ENCODE measurements at places on chromosomes 5 and 9. TPM values are rescaled to one million over a fixed set of nuclear protein-coding genes. Genes with fewer than 3 reads are reported as not detected.

ARL14EPL gene
- total RNA-seq, result not detected

SLC34A1 gene
- total RNA-seq, result not detected

ZDHHC11 gene
- total RNA-seq, result 2.9 TPM

PCDHA10 gene
- 0.07 TPM for total RNA-seq

MARCOL gene
- total RNA-seq, result 0.27 TPM

ODF2 gene
- 14.9 TPM for total RNA-seq

TRIM41 gene
- total RNA-seq, result 41.1 TPM

DNA sequence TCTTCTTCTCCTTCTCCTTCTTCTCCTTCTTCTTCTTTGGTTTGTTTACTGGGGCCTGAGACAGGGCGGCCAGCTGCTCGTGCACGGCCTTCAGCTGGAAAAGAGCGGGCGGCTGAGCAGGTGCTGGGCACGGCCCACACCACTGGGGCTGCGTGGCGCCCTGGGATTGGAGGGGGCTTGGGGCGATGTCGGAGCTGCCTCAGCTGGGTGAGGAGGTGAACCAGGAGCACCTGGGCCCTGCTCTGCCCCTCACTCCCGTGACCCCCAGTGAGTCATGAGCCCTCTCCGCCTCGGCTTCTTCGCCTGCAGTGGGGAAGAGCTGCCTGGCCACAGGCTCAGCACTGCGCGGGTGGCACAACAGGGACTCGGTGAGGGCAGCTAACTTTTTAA lies 14.9 kb downstream of the BRD3OS start:
- DNase-seq, result no peak

DNA sequence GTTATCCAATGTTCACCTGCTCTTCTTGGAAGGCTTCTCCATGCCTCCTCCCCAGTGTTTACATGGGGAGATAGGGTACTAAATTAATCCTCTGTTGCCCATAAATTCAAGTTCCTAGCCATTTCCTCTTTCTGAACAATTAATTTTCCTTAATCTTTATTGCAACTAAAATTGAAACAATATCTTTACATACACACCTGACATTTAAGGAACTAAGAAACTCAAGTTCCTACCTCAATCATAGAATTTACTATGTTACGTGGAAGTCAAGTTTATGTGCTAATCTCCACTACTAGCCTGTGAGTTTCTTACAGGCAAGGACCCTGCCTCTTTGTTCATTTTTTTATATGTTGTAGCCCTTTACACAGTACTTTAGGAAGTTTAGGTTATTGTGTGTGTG lies 10.1 kb upstream of the ADRB2 start:
- no peak for DNase-seq

DNA sequence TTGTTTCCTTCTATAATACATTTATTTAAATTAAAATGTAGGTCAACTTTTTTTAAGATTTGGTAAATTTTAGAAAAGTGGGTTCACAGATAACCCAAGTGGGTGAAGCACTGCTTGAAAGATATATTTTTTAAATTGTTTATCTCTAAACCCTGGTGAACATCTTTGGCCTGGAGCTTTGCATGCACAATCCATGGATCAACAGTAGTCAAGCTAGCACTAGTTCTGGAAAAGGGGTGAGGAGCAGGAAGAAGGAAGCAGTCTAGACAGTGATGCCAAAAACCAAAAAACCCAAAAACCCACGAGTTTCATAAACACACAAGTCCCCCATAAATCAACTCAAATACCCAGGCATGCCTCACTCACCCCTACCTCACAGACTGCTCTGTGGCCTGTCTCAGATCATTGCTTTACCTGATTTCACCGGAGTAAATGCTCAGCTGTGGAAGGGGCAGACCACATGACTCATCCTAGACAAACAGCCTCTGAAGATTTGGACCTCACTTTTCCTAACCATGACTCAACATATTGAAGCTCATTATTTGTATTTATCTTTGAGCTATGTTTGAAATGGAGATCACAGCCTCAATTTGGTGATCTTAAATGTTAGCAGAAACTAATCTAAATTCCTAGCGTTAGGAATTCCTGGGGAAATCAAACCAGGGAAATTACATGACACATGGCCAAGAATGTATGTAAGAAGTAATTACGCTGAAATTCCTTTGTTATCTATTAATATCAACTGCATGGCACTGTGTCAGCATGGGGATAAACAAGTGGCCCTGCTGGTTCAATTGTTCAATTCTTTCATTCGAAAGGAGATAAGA lies 149.6 kb downstream of the ZNF608 start:
- DNase-seq, result no peak

GRCh38 chr9:21966140-21966851 lies 27.9 kb downstream of the CDKN2A start:
- DNase-seq, result no peak

DNA sequence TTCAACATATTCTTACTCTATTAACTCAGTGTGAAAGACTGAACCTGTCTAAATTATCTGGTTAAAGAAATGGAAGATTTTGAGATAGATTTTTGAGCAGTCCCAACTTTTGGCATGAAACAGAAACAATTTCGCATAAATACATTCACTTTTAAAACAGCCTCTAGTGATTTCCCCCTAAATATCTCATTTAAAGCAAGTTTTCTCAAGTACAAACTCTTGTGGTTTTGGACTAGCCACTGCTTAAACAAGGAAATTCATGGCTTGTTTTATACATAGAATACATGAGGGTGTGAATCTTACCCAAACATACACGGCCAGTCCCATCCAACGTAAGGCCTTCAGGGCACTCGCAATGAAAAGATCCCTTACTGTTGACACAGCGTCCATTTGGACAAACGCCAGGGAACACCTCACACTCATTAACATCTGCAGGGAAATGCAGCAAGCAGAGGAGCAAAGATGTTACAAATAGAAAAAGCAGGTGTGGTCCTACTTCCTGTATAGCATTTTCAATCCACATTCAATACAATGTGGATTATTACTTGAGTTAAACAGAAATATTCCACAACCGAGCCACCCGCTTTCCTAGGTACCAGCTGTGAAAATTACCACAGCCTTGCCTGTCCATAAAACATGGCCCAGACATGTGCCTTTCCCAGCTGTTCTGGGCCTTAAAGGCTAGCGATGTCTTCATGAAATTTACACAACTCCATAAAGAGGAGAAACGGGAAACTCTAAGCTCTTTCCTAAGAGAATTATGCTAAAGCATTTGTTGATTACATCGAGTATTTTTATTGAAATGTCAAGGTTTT lies 188.8 kb downstream of the FBN2 start:
- peak; percentile 85 for DNase-seq

DNA sequence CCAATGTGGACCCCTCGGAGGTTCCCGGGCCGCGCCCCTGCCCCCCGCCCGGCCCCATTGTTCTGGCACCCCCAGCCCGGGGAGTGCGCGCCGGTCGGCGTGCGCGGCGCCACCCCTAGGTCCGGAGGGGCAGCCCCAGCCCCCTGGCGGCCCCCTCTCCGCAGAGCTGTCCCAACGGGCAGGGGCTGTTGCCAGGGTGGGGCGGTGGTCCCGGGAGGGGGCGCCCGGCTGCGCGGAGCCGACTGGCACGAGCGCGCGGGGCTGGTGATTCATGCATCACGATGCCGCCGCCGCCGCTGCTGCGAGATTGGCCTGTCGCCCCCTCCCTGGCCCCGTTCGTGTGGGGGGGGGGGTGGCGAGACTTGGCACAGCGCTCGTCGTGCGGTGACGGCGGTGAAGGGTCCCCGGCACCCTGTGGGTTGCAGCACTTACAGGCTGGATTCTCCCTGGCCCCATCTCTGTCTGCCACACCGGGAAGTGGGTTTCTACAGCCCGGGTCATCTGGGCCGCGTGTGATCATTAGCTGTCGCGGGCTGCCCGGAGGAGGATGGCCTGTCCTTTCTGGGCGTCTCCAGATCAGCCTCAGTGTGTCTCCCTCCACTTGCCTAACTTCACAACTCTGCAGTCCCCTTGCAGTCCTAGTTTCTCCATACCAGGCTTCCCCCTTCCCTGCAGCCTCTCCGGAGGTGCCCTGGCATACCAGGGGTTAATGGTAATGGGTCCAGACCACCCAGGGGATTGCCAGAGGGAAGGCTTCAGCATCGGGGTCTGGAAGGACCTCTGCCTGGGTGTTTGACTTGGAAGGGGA lies 858 bp downstream of the NCS1 start:
- no peak for DNase-seq

DNA sequence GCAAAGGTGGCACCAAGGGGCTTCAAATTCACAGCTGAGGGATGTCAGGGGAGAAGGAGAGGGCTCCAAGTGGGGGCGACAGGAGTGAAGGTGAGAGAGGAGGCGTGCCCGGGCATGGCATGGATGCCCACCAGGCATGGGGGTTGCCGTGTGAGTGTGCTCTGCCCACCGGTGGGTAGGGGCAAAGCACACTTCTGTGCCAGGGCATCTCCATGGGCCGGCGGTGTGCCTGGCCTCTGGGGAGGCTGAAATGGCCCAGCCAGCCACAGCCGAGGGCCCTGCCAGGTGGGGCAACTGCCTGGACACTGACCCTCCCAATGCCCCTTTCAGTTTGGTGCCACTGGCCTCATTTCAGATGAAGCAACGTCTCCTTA lies 14.0 kb upstream of the RNU6ATAC start:
- no peak for DNase-seq

DNA sequence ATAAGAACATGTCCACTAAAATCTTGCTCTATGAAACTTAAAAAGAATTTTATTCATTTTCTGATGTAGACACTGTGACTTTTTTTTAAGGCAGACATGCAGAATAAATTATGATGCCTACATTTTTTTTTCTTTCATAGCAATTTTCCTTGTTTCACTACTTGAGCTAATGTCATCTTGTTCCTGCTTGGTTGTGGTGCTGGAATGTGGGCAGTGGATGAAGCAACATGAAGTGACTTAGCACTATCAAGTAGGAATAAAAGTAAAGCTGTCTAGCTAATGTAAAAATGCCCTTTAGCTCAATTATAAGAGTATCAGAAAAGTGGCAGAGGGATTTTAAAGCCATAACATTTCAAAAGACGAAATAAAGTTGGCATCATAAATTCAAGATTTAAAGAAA lies 191.0 kb downstream of the ADAMTS6 start:
- DNase-seq, result no peak

DNA sequence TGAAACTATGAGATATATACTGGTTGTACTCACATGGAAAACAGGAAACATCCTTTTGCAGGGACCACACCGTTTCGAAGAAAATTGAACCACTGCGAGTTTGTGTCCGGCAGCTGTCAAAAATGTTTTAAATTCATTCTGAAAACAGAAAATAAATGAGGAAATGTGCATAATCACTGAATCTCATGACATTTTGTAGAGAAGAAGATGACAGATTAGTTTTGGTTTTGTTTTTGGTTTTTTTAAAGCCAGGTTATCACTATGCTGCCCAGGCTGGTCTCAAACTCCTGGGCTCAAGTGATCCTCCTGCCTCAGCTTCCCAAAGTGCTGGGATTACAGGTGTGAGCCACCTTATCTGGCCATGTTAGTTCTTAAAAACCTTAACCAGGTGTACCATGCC lies 3.5 kb downstream of the TXNDC8 start:
- no peak for DNase-seq

GRCh38 chr5:72301557-72301956 lies 18.5 kb downstream of the MRPS27 start:
- no peak for DNase-seq

DNA sequence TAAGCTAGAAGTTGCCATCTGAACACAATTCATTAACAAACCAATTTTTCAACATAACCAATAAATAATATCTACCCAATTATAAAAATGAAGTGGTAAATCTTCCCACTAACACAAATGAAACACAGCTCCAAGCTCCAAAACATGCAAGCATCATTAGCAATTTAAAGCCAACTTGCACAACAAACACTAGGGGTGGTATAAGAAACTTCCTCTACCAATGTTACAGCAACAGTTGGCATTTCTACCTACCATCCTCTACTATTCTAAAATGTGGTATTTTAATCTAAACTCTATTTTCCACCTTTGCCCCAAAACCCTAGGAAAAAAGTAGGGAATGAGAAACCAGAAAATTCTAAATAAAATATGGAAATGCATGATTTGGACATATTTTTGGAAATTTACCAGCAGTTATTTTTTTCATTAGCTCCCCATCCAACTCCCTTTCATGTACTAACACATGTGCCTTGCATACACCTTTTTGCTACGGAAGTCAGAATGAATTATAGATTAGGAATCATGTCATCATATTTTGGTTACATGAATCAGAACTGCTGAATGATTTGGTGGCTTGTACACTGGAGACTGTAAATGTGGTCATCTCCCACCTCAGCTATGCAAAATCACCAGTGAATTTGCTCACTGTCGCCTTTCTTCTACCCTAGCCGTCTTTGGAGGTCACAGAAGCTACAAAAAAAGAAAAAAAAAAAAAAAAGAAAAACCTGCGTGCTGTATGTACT lies 4.1 kb downstream of the NR6A1 start:
- DNase-seq, result no peak

DNA sequence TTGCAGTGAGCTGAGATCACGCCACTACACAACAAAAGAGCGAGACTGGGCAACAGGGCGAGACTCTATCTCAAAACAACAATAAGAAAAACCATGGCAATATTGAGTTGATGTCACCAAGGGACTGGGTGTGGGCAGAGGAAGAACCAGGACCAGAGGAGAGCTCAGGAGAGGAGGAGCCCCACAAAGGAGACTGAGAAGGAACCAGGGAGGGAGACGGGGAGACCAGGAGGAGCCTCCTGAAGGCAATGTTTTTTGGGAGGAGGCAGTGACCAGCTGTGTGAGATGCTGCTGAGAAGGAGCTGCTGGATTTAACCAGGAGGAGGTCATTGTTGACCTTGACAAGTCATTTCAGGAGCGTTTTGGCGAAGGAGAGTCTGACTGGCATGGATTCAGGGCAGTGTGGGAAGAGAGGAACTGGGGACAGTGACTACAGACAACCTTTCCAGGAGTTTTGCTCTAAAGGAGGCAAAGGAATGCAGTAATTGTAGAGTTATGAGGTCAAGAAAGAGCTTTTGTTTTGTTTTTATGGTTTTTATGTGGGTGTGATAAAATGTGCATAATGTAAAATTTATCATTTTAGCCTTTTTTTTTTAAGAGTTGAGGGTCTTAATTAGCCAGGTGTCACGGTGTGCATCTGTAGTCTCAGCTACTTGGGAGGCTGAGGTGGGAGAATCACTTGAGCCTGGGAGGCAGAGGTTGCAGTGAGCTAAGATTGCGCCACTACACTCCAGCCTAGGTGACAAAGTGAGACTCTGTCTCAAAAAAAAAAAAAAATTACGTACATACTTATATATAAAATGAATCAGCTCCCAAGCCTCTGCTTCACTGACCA lies 17.9 kb downstream of the TRUB2 start:
- DNase-seq, result no peak

- DNase-seq, result no peak
Observed at GRCh38 chr5:127700237-127700766, 2.9 kb upstream of the CCDC192 start.

DNA sequence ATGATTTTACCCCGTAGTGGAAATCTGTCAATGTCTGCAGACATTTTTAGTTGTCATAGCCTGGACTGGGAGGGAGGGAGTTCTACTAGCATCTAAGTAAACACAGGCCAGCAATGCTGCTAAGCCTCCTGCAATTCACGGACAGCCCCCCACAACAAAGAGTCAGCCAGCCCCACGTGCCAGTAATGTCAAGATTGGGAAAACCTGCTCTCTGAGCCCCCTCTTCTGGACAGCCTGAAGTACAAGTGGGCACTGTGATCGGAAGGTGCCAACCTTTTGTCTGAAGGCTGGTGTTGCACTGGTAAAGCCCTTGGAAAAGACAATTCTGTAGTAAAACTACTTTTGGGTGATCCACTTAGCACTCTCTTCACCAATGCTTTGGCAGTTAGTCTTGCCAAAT lies 154.5 kb downstream of the TARS1 start:
- no peak for DNase-seq

Data from colonic mucosa (tissue), 4 donors.